Uterus (tissue), 4 donors: ENCODE measurements at places on chromosomes 2 and 18.

DNA sequence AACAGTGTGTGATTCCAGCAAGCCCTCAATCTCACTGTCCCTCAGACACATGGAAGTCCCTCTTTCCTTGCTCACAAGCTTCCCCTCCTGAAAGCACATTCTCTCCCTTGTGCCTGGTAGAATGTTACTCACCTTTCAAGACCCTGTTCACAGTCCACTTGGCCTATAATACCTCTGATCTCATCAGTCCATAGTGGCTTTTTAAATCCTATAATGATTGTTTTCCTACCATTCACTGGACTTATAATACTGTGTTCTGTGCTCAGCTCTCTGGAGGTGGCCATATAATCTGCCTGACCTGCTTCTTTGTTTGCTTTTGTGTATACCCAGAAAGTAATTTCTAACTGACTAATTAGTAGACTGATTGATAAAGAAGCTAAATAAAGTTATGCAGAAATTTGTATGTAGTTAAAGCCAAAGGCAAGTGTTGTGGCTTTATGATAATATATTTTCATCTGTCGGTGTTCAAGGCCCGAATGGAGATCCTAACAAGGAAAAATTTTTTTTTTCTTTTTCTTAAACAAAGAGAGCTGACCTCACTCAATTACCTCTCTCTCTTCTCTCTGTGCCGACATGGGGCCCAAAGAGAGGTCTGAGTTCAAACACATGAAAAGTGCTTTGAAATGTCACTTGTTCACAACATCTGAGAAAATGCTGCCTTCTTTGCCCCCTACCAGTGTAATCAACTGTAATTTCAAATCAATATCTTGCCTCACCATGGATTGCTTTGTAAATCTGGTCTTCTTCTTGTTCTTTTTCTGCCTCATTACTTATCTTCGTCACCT lies 1033.0 kb upstream of the PIK3C3 start:
- DNase-seq, result no peak

DNA sequence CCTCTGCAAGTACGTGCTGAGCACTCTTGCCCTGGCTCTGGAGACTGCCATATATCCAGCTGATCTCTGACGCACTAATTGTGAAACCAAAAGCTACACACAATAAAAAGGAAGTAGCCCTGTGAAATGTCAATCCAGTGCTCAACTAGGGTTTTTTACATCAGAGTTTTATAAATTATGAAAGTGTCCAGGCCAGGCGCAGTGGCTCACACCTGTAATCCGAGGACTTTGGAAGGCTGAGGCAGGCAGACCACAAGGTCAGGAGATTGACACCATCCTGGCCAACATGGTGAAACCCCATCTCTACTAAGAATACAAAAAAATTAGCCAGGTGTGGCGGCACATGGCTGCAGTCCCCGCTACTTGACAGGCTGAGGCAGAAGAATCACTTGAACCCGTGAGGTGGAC lies 24.5 kb upstream of the PEX13 start:
- no peak for DNase-seq

GRCh38 chr18:2656237-2656980 lies 883 bp downstream of the SMCHD1 start:
- DNase-seq, result peak; percentile 47

DNA sequence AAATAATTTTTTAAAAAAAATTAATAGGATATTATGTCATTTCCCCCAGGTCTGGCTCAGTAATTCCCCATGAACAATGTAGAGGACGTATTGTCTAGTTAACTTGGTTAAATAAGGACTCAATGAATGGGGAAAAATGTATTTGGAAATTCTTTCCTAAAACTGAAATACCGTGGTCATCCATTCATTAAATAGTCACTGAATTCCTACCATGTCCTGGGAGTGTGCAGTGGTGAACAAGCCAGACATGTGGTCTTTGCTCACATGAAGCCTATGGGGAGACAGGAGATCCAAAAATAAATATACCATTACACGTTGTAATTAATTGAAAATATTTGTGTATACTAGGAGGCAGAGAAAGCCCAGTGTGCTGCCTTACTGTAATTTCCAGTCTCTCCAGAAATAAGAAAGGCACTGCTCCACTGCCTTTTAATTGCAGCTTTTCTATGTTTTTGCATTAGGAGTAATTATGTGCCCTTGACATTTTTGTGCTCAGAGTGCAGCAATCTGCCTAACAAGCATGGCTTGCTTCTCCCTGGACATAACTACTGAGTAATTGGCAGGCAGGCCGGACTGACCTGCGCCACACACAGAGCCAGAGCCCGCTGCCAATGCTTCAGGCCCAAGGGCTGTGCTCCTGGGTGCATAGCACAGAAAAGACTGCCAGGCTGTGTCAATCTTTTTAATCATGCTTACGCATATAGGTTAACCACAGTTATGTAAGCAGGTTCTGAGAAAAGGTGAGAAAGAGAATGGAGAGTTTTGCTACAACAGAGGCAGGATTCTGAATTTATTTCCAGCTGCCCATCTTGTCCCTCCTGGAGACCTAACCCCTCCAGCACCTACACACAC lies 22.2 kb upstream of the TTC39C start:
- no peak for DNase-seq

DNA sequence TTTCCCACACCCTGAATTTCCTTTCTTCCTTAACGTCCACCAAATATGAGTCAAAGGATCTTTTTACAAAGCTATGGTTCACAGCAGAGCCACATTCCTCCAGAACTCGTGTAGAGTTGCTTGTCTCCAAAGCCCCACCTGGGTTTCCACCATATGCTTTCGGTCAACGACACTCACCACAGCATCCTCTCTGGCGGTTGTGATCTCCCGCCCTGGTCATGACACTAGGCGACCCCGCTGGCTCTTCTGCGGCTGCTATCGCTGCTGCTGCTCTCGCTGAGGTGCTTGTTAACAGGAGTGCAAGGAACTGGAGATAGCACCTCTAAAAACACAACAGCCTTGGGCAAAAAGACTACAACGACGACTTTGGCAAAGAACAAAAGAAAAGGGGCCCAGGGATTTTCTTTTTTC lies 340 bp downstream of the SLC40A1 start:
- DNase-seq, result peak; percentile 31

DNA sequence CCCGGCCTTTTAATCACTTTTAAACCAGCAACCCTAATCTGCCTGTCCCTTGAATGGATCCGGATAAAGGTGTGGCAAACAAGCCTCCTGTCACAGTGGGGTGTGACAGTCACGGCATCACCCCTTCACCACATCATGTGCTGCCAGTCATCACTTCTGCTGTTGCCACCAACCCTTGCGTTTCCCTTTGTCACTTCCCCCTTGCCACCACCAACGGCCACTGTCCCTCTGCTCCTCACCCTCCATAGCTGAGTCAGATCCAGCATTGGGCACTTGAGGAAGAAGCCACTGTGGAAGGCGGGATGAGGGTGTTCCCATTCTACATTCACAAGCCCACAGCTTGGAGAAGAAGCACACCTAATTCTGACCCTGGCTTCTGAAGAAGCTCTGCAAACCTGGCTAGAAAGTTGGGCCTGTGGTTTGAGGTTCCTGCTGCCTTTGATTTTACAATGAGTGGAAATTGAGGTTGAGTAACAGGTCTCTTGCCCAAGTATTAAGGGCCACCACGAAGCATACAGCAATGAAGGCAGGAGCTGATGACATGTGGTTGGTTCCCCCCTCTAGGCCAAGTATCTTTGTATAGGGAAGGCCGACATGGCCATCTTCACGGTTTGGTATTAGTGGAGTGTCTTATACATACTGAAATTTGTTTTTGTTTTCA lies 22.9 kb upstream of the DARS1 start:
- peak; percentile 16 for DNase-seq

DNA sequence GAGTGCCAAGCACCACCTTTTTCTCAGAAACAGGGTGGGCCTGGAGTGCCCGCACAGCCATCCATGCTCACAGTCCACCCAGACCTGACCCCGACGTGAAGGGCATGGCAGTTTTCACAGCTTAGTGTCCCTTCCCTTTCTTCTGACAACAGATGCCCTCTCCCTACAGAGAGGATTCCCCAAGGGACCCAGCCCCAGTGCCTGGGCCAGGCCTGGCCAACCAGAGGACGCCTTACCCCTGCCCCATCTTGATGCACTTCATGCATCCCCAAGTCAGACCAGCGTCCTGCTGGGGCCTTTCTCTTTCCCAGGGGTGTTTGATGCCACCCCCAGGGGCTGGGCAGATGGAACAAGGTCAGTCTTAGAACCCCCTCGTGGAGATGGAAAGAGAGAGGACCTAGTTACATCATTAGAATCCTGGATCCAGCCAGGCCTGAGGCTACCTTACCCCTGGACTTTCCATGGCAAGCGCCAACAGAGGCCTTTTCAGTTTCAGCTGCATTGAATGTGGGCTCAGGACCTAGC lies 3.8 kb downstream of the ANKMY1 start:
- DNase-seq, result no peak

DNA sequence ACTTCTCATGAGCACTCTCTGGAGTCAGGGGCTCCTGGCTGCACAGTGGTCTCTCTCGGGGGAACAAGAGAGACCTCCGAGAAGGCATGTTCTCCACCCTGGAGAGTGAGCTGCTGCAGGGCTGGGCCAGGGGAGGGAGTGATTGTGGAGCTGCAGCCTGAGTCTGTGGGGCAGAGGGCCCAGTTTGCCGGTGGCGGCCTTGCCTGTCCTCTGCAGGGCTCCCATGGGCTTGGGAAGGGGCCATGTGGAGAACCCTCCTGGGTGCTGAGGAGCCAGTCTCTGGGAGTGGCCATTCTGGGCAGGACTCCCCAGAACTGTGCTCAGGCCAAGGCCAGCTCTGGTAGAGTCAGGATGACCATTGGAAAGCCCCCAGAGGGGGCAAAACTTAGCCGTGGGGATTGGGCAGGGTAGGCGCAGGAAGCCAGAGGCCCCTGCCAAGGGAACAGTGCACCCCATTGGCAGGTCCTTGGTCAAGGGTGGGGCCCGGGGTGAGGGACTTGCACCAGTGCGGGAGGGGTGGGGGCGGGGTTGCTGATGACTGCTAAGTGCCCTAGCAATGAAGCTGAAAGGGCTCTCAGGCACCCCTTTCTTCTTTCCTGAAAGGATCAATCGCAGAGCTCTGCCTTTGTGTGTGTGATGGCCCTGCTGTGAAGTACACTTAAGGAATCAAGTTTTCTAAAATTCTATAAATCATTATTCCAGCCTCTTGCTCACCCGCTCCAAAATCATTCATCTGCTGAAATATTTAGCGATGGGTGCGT lies 69.7 kb upstream of the BOD1L2 start:
- no peak for DNase-seq

GRCh38 chr2:54549917-54550518 lies 93.9 kb downstream of the SPTBN1 start:
- DNase-seq, result no peak

- DNase-seq, result no peak
Measured at GRCh38 chr18:13338318-13338717, 119.8 kb downstream of the LDLRAD4 start.

DNA sequence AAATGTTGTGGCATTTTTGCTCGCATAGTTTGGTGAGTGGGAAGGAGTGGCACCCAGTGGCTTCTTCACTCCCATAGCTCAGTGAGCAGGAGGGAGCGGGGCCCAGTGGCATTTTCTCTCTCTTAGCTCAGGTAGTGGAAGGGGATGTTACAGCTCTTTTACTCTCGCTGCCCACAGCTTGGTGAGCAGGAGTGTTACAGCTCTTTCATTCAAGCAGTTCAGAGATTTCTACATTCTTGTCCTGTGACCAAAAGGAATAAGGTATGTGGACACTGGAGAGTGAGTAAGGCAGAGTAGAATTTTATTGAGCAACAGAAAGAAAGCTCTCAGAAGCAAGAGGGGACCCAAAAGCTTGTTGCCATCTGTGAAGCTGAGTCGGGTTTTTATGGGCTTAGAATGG lies 192.4 kb downstream of the SPAG16 start:
- no peak for DNase-seq

DNA sequence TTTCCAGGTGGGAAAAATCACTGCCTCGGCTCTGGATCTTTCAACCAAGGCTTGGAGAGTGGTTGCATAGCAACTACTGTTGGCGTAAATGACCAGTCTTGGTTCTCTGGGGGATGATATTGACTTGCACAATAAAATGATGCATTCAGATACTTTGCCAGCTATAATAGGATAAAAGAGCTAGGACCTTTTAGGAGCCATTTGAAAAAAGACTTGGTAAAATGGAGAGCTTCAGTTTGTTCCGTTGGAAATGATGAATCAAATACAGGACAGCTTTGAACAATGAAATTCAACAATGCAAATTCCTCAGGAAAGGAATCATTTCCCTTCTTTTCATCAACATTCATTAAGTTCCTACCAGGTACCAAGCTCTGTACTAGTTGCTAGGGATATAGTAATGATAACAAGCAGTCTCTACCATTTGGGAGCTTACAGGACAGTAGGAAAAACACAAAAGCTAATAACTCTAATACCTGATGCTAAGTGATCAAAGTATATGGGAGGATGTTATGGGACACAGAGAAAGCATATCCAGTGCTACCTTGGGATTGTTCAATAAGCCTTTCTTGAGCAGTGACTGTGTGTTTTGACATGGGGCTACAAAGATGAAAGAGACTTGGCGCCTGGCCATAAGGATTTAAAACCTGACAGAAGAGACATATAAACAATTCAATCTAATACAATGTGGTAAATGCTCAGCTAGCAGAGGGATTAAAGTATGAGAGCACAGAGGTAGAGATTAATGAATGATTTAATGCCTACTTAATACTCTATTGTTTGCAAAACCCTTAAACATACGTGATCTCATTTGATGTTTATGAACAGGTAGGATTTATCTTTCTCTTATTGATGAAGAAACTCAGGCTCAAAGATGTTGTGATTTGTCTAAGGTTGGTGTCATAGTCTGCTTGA lies 110.7 kb downstream of the QPCT start:
- peak; percentile 76 for DNase-seq

GRCh38 chr2:121375621-121376159 lies 90.7 kb upstream of the TFCP2L1 start:
- no peak for DNase-seq

- DNase-seq, result no peak
Measured at GRCh38 chr2:184312970-184313369, 285.4 kb upstream of the ZNF804A start.

DNA sequence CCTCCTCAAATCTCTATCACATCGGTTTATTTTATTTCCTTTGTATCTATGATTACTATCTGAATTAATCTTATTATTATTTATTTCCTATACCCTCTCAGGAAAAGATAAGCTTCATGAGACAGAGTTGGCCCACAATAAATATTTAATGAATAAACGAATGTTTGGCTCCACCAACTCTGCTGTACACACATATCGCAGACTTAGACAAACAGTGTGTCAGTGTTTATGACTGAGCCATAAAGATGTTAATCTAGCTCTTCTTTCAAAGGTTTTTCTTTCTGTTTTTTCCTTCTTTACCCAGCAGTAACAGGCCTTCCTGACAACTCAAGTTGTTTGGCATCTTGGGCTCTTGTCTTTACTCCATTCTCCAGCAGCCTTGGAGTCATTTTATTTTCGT lies 329.5 kb downstream of the CDH2 start:
- no peak for DNase-seq

- DNase-seq, result peak; percentile 67
Measured at GRCh38 chr2:201858281-201859184, 52.2 kb downstream of the CDK15 start.

GRCh38 chr2:85545780-85546240 lies 6.8 kb downstream of the MAT2A start:
- no peak for DNase-seq
